Inflammatory macrophage treated with lipopolysaccharide for 4 hours (primary cell): ENCODE measurements at places on chromosomes 3 and 15.

- DNase-seq, result no peak
Measured at GRCh38 chr3:120796976-120797375, 54.4 kb downstream of the GTF2E1 start.

DNA sequence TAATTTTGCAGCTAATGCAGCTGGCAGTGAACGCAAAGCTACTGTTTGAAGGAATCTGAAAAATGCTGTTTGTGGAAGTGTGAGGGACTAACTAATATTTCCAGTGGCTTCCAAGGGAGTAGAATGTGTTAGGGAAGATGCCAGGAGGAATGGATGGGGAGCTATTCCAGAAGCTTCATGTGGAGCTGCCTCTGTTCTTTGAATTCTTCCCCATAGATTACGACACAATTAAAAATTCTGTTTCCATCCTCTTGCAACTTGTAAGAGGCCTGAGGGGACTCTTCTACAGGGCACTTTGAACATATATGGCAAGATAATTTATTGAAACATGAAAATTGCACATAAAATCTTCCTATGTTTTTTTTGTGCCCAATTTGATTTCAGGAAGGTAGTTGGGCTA lies 74.3 kb upstream of the CTXND1 start:
- DNase-seq, result no peak

GRCh38 chr3:153628591-153628990 lies 466.6 kb downstream of the RAP2B start:
- peak; percentile 68 for DNase-seq

GRCh38 chr15:57152666-57153539 lies 223.4 kb upstream of the CGNL1 start:
- DNase-seq, result peak; percentile 87

DNA sequence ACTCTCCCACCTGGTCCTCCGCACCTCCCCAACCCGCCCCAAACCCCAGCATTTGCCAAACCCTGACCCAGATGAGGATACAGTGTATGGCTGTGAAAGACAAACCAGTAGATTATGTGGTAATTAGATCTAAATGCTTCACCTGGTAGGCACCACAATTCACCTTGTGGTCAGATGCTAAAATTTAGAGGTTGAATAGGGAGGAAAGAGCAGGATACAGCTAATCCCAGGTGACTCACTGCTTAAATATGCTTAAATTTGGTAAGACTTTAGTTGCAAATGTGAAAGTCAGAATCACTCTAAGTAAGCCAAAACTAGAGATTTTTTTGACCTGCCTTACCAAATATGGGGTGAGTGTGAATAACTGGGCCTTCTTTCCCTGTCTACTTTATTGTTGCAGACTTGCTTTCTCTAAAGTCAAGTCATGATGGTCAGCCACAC lies 105.5 kb downstream of the MME start:
- DNase-seq, result no peak

DNA sequence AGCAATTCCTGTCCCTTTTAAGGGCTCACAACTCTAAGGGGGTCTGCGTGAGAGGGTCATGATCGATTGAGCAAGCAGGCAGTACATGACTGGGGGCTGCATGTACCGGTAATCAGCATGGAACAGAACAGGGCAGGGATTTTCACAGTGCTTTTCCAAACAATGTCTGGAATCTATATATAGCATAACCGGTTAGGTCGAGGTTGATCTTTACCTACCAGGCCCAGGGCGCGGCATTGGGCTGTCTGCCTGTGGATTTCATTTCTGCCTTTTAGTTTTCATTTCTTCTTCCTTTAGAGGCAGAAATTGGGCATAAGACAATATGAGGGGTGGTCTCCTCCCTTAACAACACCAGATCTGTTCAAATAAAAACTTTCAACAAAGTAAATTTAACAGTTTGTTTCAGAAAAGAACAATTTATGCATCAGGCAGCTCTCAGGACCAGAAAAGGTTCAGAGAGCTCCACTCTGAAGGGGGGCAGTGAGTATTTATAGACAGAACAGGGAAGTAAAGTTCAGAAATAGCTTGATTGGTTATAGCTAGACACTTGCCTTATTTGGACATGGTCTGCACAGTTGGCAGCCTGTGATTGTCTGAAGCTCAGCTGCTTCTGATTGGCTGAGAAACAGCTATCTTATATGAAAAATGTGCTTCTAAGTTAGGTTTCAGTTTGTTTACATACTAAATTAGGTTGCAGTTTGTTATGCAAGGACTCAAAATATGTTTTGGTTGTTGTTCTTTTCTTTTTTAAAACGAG lies 17.2 kb upstream of the B4GALT4 start:
- peak; percentile 19 for DNase-seq

- no peak for DNase-seq
Measured at GRCh38 chr15:90241343-90242192, 7.6 kb downstream of the GDPGP1 start.

- peak; percentile 33 for DNase-seq
Measured at GRCh38 chr15:99247062-99247461, 2.3 kb downstream of the TTC23 start.

- peak; percentile 98 for DNase-seq
Measured at GRCh38 chr3:171564748-171565480, 104.7 kb upstream of the TNIK start.

DNA sequence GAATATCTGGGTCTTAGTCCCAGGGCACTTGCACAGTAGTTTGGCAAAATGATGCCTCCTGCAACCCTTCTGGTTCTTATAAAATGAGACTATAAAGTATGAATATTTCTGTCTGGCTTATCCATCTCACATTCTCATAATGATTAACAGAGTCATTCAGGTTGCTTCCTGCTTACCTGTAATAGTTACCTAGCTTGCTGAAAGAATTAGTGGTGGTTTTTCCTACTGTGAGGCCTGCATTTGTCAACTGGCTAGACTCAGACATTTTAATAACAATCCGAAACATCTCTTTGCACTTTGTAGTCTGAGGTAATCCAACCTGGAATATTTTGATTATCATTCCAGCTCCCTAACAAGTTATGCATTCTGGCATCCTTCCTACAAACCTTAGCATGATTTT lies 75.6 kb upstream of the POU1F1 start:
- DNase-seq, result no peak

DNA sequence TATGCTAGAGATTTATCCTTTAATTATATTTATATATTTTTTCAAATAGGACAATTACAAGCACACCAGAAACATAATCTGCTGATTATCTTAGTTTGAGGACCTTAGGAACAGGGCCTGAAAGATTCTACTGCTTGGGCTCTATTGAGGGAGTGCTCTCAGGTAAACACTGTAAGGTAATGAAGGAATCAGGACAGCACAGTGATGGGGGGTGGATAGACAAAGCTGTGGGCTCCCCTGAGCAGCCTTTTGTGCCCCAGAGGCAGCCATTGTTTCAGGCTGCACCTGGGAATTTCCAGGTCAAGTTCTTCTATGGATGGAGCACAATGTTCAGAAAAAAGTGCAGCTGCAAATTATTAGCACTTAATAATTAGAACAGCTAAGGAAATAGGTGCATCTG lies 848.0 kb upstream of the CADM2 start:
- DNase-seq, result no peak
